ENCODE measurements at places on chromosomes 5 and 9.

DNA sequence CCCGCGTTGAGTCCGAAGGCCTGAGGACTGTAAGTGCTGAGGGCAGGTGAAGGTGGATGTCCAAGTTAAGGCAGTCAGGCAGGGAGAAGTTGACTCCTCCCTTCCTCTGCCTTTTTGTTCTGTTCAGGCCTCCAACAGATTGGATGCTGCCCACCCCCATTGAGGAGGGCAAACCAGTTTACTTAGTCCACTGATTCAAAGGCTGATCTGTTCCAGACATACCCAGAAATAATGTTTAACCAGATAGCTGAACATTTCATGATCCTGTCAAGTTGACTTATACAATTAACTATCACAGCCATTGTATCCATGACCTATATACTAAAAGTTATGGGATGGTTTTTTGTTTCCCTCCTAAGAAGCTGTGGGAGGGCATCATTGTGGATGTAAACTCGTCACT is 8.3 kb upstream of the TEX48 start:
- no peak for DNase-seq

- no peak for DNase-seq
Measured at GRCh38 chr9:91783876-91784672, 166.0 kb downstream of the ROR2 start.

GRCh38 chr5:161064297-161064696 is 212.3 kb upstream of the ATP10B start:
- DNase-seq: no peak

GRCh38 chr9:106964822-106965525 is 102.0 kb downstream of the ZNF462 start:
- no peak for DNase-seq

DNA sequence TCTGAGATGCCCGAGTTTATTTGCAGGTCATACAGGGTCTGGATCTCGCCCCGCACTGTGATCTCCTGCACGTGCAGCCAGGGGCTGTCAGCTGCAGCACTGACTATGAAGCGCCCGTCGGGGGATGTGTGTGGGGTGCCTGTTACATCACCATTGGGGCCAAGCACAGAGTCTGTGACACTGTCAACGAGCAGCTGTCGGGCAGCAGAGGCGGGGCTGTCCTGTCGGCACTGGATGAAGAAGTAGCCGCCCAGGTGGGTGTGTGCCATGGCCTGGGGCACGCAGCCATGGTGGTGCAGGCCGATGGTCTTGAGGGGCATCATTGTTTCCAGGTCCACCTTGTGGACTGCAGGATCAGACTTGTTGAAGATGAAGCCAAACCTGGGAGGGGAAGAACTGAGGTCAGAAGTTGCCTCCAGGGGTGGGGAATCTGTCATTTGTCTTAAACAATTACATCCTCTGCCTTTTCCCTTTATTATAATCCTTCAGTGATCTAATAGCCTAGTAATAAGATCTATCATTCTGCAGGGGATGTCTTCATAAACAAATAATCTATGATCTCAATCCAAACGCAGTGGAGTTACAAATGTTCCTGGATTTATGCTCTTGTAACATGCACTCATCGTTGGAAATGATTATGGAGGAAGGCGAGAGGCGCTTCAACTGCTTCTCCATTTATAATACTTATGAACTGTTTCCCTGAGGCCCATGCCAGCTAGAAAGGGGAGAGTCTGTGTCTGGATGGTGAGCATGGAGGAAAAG is 147.8 kb downstream of the HSPA4 start:
- DNase-seq: no peak

GRCh38 chr9:21452681-21453080 is 12.4 kb downstream of the IFNA1 start:
- no peak for DNase-seq

GRCh38 chr5:133697536-133698258 is 85.4 kb upstream of the FSTL4 start:
- no peak for DNase-seq

GRCh38 chr5:20367178-20367577 is 379.2 kb upstream of the CDH18 start:
- no peak for DNase-seq

- no peak for DNase-seq
Measured at GRCh38 chr9:115494393-115494792, 376.4 kb upstream of the TNC start.

- DNase-seq: peak; percentile 24
Measured at GRCh38 chr5:115544043-115544435, 536 bp downstream of the FEM1C start.

GRCh38 chr5:113029614-113030013 is 53.0 kb downstream of the DCP2 start:
- DNase-seq: no peak

DNA sequence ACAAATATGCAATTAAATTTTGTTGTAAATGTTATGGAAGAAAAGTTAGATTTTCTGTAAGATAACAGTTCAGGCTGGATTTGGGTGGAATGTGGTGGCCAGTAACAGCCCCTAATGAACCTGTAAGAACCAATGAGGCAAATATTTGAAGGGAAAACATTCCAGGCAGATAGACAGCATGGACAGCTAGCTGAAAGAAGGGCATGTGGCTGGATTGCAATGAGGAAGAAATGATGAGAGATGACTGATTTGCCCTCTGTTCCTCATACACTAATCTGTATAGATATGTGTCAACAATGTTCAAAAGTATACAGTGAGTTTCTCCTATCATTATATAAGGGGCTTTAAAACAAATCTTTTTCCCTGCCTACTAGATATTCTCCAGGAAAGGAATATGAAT is 58.8 kb downstream of the MAN2A1 start:
- DNase-seq: no peak

GRCh38 chr9:130940027-130940549 is 1.0 kb upstream of the FIBCD1 start:
- no peak for DNase-seq

DNA sequence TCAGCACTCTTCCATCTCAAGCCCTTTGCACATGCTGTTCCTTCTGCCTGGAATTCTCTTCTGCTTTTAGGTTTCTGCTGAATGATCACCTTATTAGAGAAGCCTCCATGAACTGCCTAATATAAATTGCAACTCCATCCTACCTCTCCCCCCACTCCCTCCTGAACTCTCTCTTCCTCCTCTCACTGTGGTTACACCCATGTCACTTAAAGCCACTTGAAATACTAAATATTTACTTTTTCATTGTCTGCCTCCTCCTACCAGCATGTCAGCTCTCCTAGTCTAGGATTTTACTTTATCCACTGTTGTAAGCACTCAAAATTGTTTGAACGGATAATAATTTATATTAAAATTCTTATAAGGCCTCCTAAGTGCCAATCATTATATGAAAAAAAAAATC is 43.8 kb downstream of the ACTL7B start:
- DNase-seq: no peak

- no peak for DNase-seq
Measured at GRCh38 chr5:87327998-87328397, 60.3 kb downstream of the RASA1 start.

GRCh38 chr5:129748913-129749880 is 1.3 kb downstream of the MINAR2 start:
- DNase-seq: no peak

- no peak for DNase-seq
Measured at GRCh38 chr9:80948066-80948465, 741.3 kb downstream of the TLE1 start.

- no peak for DNase-seq
Measured at GRCh38 chr5:102130890-102131289, 165.2 kb downstream of the SLCO4C1 start.

GRCh38 chr9:122168356-122168755 is 8.6 kb downstream of the MORN5 start:
- no peak for DNase-seq

DNA sequence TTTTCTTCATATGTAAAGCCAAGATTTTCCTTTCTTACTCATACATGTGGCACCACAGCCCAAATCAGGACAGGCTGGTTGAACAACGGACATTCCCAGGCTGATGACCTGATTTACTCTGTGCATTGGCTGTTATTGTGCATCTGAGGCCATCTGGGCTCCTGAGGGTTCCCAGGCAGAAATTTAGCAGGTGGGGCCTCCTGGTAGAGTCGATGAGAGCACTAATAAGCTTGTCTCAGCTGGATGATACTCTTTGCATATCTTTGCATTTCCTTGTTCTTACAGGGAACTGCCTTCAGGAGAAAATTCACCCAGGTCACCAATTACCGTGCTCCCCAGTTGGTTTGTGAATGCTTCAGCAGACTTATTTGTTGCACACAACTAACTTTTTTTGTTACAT is 605.1 kb downstream of the ELAVL2 start:
- DNase-seq: no peak

DNA sequence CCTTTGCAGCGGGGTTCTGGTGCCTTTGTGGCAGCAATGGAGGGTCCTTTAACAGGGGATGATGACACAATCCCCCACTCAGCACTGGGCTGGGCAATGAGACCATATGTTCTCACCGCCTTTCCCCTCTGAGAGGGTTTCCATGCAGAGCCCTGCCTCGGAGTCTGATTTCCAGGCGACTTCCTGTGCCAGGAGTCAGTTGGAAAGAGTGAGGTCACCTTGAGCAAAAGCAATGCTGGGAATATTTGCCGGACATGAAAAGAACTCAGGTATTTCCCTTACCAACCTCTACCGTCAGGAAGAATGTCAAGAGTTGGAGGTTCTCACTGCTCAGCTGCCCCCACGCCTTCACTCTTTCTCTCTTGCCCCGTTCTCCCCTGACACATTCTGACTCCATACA is 284.2 kb upstream of the IRX1 start:
- DNase-seq: no peak

DNA sequence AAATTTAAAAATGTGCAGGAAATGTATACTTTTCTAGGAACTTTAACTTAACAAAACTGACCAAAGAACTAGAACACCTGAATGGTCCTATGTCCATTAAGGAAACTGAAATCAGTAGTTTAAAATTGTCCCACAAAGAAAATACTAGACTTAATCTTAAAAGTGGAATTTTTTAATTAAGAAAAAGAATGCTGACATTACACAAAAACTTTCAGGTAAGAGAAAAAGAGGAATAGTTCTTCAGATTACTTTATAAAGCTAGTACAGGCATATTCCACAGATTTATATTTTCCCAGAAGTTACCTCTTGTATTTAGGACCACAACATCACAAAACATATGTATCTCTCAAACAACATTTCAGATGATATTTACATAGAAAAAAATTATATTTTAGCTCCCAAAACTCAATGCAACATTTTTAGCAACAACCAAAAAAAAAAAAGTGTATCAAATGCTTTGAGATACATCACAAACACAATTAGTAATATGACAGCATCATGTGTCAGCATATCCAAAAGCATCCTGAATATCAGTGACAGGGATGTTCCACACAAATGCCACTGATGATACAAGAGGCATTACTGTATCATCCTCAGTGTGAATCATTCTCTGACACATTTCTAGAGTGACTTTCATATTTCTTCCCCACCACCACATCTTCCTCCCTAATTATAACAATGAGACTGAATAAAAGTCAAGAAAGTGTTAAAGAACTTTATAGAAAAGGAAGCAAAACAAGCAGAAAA is 264.0 kb downstream of the EPB41L4A start:
- no peak for DNase-seq

- DNase-seq: no peak
Measured at GRCh38 chr5:1318659-1319251, 23.9 kb upstream of the TERT start.

GRCh38 chr5:180153099-180153498 is 55.9 kb downstream of the RASGEF1C start:
- no peak for DNase-seq

GRCh38 chr5:144915452-144915851 is 744.8 kb downstream of the KCTD16 start:
- DNase-seq: no peak

DNA sequence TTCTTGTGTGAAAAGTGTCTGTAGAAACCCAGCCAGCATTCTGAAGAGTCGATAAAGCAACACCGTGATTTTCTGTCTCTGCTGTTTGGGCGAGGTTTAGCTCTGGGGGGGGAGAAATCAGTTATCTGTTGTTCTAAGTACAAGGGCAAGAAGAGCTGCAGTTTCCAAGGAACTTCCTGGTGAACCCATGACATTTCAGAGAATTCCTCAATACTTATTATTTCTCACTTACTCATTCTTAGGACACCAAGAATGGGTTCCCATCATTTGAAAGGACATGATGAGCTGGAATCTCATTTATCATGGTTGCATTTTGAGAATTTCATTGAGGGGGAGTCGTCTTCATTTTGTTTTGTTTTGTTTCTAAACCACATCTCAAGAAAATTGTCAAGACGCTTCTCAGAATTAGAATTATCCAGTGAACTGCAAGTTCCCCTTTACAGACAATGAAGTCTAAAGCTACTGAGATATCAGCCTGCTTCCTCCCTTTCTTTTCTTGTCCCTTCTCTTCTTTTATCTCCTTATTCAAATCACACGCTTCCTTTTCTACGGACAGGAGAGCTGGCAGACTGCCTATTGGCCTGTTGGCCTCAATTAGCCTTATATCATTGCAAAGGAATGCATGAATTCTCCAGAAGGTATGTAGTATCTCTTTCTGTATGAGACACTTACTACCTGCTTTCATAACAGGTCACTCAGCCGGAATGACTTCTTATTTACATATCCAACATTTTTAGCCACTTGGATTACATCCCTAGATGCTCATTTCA is 53.7 kb downstream of the ZNF462 start:
- peak; percentile 30 for DNase-seq

GRCh38 chr9:95048225-95049087 is 269.1 kb downstream of the FANCC start:
- DNase-seq: no peak

DNA sequence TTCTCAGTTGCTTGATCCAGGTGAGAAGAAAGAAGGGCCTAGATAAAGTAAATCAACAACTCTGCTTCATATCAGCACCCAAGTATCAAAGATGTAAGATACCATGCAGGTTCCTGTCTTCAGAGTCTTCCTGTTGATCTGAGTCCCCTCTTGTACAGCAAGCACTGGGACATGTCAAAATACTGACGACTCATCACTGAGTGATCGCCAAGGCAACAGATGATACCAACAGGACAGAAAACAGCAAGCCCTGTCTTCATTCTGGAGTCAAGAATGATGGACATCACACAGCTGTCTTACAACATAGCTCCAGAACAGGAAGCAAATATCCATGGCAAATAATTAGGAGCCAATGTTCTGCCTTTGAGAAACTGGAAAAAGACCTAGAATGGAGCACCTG is 83.7 kb downstream of the TARS1 start:
- no peak for DNase-seq

DNA sequence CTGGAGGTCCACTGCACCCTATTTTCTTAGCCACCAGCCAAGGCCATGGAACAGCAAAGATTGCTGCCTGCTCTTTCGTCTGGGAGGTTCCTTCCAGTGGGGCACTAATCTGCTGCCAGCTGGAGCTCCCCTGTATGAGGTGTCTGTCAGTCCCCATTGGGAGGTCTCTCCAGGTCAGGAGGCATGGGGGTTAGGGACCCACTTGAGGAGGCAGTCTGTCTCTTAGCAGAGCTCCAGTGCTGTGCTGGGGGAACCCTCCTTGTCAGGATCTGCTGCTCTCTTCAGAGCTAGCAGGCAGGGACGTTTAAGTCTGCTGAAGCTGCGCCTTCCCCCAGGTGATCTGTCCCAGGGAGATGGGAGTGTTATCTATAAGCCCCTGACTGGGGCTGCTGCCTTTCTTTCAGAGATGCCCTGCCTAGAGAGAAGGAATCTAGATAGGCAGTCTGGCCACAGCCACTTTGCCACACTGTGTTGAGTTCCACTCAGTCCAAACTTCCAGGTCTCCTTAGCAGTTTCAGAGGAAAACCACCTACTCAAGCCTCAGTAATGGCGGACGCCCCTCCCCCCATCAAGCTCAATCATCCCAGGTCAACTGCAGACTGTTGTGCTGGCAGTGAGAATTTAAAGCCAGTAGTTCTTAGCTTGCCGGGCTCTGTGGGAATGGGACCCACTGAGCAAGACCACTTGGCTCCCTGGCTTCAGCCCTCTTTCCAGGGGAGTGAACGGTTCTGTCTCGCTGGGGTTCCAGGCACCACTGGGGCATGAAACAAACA is 317.7 kb downstream of the LRRC70 start:
- no peak for DNase-seq

All from right renal cortex interstitium (tissue), 3 donors.